8988T (cell line): ENCODE measurements at places on chromosomes 7 and 10.
A peak's percentile ranks its signal among the peaks of the same experiment; 100 is the strongest.

DNA sequence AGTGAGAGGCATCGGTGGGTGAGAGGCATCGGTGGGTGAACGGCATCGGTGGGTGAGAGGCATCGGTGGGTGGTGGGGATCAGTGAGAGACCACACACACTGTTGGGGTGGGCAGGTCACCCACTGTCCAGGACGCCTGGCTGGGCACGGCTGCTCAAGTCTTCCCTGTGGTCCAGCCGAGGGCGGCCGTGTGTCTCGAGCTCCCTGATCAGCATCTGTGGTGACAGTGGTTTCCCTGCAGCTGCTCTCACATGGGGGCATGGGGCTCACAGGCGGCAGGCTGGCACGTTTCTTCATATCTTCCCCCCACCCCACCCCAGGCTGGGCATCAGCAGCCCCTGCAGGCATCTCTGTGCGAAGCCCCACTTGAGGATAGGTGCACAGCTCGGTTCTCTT lies 78.2 kb downstream of the NKX6-2 start:
- DNase-seq: no peak

- DNase-seq: no peak
Measured at GRCh38 chr10:118498623-118499022, 96.8 kb downstream of the PRLHR start.

GRCh38 chr10:102431452-102432124 lies 786 bp downstream of the CUEDC2 start:
- no peak for DNase-seq

DNA sequence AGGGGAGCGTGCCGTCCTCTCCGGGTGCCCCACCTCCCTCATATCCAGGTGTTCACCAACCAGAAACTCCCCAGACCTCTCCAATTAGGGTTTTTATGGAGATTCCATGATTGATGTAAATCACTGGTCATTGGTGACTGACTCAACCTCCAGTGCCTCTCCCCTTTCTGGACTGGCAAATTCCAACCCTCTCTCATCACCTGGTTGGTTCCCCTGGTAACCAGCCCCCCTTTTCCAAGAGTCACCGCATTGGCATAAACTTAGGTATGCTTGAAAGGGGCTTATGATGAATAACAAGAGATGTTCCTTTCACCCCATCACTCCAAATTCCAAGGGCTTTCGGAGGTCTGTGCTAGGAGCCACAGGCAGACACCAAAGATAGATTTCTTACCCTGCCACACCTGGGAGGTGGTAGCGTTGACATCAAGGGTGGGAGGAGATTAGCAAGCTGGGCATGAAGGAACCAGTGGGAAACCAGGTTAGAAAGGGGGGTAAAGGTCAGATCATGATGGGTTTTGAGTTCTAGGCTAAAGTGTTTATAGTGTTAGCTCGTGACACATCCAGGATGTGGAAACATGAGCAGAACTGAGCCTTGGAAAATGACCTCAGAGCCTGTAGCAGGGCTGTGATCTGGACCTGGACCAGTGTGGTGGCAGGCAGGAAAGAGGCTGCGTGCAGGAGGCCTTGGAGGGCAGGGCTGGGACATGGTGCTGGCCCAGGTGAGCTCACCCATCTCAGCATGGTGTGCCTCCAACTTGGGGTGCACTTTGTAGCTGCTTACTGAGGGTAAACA lies 45.1 kb downstream of the CAMK1D start:
- DNase-seq: no peak

- no peak for DNase-seq
Measured at GRCh38 chr10:22816298-22816653, 101.9 kb upstream of the PIP4K2A start.

GRCh38 chr7:22087861-22088260 lies 142.2 kb upstream of the CDCA7L start:
- DNase-seq: no peak

DNA sequence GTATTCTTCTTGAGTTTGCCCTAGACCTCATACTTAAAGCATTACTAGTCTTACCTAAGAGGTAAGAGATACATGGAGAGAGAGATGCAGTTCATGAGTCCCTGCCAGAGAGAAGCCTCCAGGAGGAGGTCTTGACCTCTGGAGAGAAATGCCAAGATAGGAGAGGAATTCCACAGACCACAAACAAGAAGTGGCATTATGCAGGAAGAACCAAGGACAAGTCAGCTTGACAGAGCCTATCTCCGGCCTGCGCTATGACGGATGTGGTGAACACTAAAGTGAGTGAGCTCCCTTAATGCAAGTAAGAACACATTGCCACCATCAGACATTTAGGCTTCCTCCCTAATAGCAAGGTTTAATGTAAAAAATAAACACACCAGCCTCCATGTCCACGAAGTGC lies 27.9 kb upstream of the COL1A2 start:
- no peak for DNase-seq

GRCh38 chr7:101729241-101729883 lies 88.1 kb upstream of the CUX1 start:
- no peak for DNase-seq

DNA sequence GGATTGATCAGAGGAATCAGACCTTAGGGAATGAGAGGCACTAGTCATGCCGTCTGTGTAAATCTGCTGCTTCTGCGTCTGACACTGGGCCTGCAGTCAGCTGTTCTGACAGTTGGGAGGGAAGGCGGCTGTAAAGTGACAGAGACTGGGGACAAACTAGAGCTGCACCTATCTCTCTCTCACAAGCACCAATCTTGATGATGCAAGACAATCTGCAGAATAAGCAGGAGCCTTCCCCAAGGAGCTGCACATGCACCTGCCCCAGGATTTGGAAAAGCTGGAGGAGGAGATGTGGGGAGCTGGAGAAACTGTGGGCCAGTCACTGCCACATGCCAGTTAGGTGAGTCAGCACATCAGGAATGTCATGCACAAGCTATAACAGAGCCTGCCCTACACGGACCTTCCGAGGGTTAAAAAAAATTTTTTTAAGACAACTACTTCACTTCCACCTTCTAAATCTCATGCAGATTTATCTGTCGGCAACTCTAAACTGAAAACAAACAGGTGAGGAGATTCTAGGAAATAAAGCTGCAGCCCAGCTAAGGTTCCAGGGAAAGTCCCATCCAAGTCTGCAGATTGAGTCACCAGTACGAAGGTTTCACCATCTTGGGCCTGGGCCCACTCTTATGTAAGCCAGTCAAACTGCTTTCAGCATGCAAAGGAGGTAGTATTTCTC lies 39.2 kb downstream of the ENO4 start:
- DNase-seq: peak; percentile 26

GRCh38 chr7:92747041-92747835 lies 89.1 kb downstream of the CDK6 start:
- no peak for DNase-seq

GRCh38 chr7:66198956-66199355 lies 6.2 kb upstream of the TPST1 start:
- no peak for DNase-seq

GRCh38 chr7:22885797-22886261 lies 63.2 kb upstream of the TOMM7 start:
- no peak for DNase-seq

DNA sequence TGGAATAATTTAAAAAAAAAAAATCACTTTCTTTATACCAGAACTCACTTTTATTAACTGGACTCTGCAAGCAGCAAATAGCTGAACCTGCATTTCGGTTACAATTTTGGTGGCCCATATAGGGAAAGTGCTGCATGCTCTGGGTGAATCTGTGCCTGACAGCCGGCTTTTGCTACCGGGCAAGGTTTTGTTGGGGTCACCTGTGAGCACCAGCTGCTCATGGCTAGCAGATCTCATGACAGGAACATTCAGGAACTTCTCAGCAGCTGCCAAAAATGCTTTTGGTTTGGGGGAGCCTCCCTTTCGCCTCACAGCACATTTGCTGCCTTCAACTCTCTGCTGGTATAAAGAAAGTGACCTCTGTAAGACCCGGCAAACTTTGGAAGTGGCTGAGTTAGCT lies 13.2 kb upstream of the CREB3L2 start:
- no peak for DNase-seq

- DNase-seq: no peak
Measured at GRCh38 chr7:139351027-139351426, 8.7 kb upstream of the LUC7L2 start.

DNA sequence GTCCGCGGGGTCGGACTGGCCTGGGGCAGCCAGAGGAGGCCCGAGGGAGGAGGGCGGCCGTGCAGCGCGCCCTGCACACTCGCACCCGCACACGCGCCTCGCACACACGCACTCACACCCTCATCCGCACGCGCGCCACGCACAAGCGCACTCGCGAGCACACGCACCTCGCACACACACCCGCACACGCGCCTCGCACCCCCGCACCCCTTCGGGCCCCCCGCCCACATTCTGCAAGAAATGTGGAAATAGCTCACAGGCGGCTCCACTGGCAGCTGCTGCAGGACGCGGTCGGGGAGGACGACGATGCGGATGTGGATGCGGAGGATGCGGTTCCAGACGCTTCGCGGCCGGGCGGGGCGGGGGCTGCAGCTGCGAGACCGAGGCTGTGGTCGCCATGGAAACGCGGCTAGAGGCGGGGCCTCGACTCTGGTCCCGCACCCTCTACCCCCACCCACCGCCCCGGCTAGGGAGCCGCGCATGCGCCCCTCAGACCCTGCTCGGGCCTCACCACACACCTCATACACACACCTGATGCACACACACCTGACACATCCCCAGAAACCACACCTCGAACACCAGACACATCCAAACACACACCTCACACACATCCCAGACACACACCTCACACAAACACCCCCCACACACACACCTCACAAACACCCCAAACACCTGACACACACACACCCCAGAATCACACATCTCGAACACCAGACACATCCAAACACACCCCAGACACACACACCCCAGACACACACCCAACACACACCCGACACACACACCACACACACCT lies at the start of gene CALY:
TSS of gene CALY (minus strand) at position 320 of the 793 bp plus-strand sequence. CDS start 7,907 bp downstream, outside the sequence.
- peak; percentile 38 for DNase-seq

DNA sequence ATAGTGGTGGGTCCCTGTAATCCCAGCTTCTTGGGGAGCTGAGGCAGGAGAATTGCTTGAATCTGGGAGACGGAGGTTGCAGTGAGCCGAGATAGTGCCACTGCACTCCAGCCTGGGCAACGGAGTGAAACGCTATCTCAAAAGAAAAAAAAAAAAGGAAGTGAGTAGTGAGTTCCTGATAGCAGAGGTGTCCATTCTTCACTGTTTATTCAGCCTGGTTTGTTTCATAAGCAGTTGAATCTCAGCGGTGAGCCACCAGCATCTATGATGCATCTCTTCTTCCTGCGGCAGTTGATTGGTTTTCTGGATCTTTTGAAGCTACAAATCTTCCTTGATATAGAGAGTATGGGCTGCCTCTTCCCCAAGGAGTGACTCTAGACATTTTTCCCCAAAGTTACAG lies 316.1 kb upstream of the MTPN start:
- no peak for DNase-seq

DNA sequence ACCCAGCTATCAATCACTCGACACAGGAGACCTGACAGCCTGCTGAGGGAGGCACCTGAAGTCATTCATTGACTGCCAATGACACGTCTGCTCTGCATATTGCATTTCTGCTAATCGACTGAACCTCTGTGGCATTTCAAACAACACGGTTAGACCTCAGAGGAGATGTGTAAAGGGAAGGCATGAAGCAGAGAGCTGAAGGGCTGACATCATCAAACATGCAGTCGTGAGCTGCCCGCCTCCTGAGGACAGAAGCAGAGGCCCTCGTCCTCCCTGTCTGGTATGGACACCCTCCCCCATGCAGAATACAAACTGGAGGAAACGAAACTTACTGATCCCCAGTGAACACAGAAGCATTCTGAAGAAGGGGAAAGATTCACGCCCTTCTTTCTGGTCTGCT lies 462.6 kb upstream of the MGMT start:
- DNase-seq: no peak

DNA sequence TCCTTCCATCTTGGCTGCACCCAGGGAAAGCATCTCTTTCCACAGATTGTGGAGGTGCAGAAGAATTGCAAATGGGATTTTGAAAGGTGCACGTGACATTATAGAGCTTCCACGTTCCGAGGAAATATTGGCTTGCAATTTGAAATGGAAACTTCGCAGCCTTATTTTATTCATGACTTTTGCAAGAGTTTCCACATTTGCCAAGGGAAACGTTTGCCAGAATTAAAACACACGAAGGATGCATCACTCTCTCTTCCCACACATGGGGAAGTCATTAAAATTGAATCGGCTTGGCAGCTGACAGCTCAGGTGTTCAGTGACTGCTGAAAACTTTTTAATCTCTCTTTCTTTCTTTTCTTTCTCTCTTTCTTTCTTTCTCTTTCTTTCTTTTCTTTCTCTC lies 475.4 kb upstream of the IGFBP3 start:
- DNase-seq: no peak

DNA sequence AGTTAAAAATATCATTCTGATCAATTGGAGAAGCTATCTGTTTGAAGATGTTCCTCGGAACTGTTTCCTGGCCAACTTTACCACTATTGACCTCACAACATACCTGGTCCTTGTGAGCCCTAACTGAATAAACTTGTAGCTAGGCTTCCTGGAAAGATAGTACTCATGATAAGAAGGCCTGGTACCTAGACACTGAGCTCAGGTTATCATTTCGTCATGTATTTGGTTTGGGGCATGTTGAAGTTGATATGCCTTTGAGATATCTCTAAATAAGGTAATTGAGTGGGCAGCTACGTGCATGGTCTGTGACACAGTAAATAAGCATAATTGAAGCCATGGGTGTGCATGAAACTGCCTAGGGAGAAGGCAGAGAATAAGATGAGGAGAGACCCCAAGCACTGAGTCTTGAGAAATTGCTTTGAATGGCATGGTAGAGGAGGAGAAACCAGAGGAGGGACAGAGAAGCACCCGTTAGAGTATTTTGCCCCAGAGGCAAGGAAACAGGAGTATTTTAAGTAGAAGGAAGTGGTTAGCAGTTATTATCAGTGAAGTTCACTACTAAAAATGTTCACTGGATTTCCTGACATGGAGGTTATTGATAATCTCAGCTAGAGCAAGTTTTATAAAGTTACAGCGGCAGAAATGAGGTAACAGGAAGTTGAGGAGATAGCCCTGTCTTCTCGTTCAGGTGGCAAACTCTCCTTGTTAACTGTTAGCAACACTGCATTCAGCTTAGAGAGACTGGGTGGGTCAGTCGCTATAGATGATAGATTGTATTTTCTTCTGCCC lies 55.6 kb downstream of the CC2D2B start:
- DNase-seq: no peak

DNA sequence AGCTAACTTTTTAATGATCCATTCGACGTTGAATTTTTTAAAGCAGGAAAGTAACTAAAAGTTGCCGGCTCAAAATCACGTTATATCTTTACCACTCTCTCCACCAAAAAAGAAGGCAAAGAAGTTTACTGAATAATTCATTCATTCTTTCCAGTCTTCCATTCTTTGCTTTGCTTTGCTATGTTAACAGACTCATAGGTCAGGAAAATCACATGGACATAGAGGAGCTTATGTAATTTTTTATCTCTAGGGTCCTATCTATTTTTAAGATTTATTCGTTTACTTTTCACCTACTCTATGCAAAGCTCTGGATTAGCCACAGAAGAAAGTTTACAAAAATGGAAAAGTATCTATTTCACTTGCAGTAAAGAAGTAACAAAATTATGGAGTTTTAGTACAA lies 52.6 kb downstream of the MRC1 start:
- DNase-seq: no peak

- no peak for DNase-seq
Measured at GRCh38 chr10:11403116-11403515, 208.3 kb downstream of the USP6NL start.

GRCh38 chr7:26574476-26574875 lies 282.8 kb downstream of the SNX10 start:
- no peak for DNase-seq
